Pancreas (tissue), 10 donors: ENCODE measurements at places on chromosomes 3 and 15. TPM values are rescaled to one million over a fixed set of nuclear protein-coding genes. Genes with fewer than 3 reads are reported as not detected.

Gene SIDT1
- total RNA-seq: 0.28 TPM

Gene SLC12A1
- not detected for total RNA-seq

Gene TUSC7
- not detected for total RNA-seq

Gene LHFPL4
- total RNA-seq: 0.37 TPM

Gene SCAANT1
- total RNA-seq: not detected

GRCh38 chr3:138948371-138949001 is 1.5 kb downstream of the FOXL2NB start:
- no peaks in the 10 kb centered on the region for H3K27me3 ChIP-seq
- H3K4me3 ChIP-seq: no peak overlapping the region
- no peak overlapping the region for H3K27ac ChIP-seq
- H3K4me1 ChIP-seq: peaks cover 12% of the 10 kb centered on the region
- H3K36me3 ChIP-seq: no peaks in the 10 kb centered on the region
- no peak for DNase-seq

- no peaks in the 10 kb centered on the region for H3K36me3 ChIP-seq
- H3K4me3 ChIP-seq: no peak overlapping the region
- no peak overlapping the region for H3K27ac ChIP-seq
- no peaks in the 10 kb centered on the region for H3K27me3 ChIP-seq
- peaks cover 4% of the 10 kb centered on the region for H3K4me1 ChIP-seq
Measured at GRCh38 chr3:4709341-4709740, 216.2 kb downstream of the ITPR1 start.
